ENCODE measurements at places on chromosomes 13 and 19. TPM values are rescaled to one million over a fixed set of nuclear protein-coding genes. Genes with fewer than 3 reads are reported as not detected.
A peak's percentile ranks its signal among the peaks of the same experiment; 100 is the strongest.

- DNase-seq, result peak; percentile 49
Measured at GRCh38 chr13:41188584-41188983, 5.8 kb downstream of the KBTBD7 start.

GRCh38 chr19:8396563-8397203 is 6.5 kb downstream of the RAB11B start:
- DNase-seq, result no peak

The ZNF814 gene
- polyA plus RNA-seq, result 5.4 TPM

The LILRB2 gene
- not detected for polyA plus RNA-seq

The TEKTIP1 gene
- polyA plus RNA-seq, result not detected

GRCh38 chr19:269241-269640 is 22.0 kb downstream of the PLPP2 start:
- no peak for DNase-seq

The LILRA1 gene
- not detected for polyA plus RNA-seq

The VASP gene
- 49.6 TPM for polyA plus RNA-seq

The FGF9 gene
- polyA plus RNA-seq, result 0.26 TPM

DNA sequence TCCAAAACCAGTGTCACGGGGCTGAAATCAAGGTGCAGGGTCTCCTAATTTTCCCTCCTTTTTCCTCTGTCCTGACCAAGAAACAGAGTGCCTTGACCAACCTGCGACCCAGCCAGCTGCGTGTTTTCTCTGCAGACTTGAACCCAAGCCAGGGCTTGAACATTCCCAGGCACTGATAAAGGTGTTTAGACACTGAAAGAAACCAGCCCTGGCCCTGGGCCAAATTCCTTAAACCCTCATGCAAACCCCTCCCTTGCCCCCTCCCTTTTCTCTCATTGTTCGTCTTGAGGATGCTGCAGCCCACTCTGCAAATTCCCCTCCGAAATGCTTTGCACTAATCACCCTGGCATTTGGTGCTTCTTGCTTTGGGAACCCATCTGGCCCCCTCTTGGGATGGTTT is 9.5 kb upstream of the FFAR2 start:
- no peak for DNase-seq

GRCh38 chr13:24223341-24224231 is 63.1 kb downstream of the SPATA13 start:
- DNase-seq, result no peak

GRCh38 chr13:104895521-104895920 is 1639.9 kb downstream of the EFNB2 start:
- DNase-seq, result no peak

DNA sequence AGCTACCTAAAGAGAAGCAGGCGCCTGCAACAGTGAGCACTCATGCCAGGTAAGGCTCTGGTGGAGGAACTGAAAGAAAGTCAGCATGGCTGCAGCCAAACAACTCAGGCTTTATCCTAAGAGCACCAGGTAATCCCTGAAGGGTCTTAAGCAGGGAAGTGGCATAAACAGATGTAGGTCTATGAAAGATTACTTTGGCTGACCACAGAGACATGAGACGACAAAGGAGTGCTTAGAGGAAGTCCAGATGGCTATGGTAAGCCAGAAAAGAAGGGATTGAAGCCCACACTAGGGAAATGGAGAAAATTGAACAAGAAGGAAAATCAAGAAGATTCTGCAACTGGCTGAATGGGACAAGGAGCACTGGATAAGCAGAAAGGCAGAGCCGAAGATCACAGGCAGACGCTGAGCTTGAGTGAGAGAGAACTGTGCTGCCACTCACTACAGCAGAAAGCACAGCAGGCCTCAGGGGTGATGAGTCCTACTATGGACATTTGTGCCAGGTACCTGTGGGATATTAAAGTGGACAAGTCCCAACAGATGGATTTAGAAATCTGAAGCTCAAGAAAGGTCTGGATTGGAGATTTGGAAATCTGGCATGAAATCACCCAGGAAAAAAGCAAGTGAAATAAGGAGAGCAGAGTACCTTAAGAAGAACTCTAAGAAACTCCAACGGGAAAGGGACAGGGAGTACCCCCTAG is 4.2 kb downstream of the RCBTB1 start:
- DNase-seq, result no peak

- no peak for DNase-seq
Measured at GRCh38 chr13:72244788-72245187, 377.8 kb upstream of the DACH1 start.

The PINLYP gene
- 1.8 TPM for polyA plus RNA-seq

DNA sequence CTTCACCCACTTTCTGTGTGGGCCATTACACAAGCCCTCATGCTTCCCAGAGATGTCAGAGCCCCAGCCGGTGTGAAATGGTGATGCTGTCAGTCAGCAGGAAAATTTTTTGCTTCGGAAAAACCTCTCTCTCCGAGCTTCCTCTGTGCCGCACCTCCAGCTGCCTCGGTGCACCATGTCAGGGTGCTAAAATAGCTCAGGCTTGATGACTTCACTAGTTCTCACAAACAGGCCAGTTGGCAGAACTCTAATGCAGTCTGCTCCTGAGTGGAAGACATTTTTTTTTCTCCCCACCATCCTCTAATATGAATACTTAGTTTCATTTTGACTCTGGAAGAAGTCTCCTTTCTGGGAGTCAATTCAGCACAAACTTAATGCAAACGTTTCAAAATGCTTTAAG is 71.3 kb downstream of the KLF12 start:
- no peak for DNase-seq

GRCh38 chr13:50780201-50781015 is 63.1 kb downstream of the DLEU7 start:
- no peak for DNase-seq

The CAPS gene
- 2.8 TPM for polyA plus RNA-seq

DNA sequence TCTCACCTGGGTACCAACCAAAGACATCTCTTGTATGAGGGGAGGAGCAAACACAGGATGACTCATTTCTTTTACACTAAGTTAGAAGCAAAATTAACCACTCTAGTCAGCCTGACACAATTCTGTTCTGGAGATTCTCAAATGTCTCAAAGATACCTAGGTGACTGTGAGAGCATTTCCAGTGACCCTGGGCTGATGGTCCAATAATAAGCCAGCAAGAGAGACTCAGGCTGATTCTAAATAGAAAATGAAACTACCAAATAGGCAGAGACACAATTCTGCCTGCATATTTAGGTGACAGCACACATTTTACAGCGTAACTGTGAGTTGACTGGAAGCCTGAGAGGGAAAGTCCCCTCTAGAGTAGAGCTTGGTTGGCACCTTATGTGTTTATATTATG is 16.3 kb downstream of the ZNF91 start:
- no peak for DNase-seq

DNA sequence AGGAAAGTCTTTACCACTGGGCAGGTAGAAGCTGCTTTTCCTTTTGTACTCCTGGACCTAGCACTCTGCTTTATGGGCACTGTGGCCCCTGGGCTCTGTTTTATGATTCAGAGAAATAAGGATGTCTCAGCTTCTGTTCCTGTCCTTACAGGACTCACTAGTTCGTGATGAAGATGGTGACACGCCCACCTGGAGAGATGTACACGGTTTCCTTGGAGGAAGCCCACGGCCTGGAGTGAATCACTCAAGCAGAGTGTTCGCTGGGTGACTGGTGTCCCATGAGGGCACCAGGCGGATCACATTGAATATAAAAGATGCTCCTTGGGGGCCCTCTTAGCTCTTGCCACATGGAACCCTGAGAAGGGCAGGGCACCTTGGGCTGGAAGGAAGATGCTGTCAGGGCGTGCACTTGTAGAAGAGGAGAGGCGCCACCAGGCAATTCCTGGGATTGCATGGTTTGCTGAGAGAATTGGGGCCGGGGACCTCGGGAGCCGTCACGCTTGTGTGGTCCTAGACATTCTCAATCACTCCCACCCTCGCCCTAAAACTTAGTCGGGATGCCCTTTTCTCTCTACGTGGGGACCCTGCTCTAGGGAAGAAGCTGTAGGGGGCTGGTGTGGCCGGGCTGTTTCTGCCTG is 202.6 kb downstream of the TSHZ3 start:
- DNase-seq, result no peak

Data from AG04450 (cell line).